ENCODE measurements at places on chromosomes 4 and X.

DNA sequence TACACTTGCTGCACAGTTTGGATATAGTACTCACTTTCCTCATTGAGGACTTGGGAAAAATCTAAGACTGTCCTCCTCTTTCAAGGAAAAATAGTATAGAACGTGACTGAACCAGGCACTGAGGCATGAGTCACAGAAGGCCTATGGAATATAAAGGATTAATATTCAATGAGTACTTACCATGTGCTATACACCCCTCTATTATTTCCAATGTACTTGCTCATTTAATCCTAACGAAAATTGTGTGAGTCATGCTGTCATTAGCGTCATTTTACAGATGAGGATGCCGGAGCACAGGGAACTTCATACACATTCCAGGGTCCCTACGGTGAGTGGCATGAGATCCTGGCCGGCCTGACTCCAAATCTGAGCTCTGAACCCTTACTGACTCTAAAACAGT lies 2136.2 kb upstream of the TENM3 start:
- no peak for DNase-seq

GRCh38 chr4:181950372-181951127 lies 292.7 kb upstream of the TENM3 start:
- no peak for DNase-seq

- DNase-seq: no peak
These were observed 44.6 kb upstream of the LEF1 start for GRCh38 chr4:108213308-108213707.

- DNase-seq: no peak
These were observed 19.3 kb downstream of the WDR13 start for GRCh38 chrX:48616576-48616975.

- DNase-seq: no peak
These were observed 170.2 kb downstream of the PACRGL start for GRCh38 chr4:20870436-20870835.

DNA sequence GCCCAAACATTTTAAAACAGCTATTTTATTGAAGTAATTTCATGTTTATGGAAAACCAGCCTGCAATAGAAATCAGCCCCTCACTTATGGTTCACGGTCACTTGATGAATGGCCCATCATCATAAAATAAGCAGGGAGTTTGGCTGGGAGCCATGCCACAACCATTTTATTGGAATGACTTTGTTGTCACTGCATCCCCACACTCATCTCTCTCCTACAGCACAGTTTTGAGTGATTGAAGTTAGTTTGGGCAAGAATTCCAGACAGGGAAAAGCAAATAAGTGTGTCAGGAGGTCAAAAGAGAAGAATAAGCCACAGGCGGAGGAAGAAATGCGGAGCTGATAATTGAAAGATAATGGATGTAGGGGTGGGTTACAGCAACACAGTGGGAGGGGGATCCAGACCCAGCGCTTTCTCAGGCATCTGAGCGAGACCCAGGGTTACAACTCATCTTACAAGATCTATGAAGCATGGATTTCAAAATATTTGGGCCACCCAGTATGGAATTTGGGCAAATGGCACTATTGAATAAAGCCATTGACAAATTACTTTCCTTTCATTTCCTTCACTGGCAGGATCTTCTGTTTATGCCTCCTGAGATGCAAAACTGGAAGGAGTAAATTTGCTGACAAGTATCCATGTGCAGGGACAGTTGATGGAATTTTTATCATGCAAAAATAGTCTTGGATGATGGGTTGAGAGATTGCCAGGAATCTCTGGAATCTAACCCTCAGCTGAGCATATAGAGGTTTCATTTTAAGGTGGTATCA lies 100.8 kb downstream of the SHROOM3 start:
- DNase-seq: no peak

- no peak for DNase-seq
These were observed 13.4 kb upstream of the PCSK1N start for GRCh38 chrX:48848847-48849246.

DNA sequence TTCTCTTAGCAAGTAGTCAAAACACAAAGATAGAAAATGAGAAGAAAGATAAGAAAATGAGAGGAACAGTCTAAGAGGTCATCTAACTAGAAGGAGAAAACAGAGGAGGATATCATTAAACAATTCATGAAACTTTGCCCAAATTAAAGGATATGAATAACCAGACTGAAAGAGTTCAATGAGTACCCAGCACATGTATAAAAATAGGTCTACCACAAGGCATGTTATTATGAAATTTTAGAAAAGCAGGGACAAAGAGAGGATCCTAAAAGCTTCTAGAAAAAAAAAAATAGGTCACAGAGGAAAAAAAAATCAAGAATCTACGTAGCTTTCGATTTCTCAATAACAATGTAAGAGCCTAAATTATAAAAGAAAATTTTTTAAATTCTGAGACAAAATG lies 118.5 kb downstream of the WDFY3 start:
- DNase-seq: no peak

DNA sequence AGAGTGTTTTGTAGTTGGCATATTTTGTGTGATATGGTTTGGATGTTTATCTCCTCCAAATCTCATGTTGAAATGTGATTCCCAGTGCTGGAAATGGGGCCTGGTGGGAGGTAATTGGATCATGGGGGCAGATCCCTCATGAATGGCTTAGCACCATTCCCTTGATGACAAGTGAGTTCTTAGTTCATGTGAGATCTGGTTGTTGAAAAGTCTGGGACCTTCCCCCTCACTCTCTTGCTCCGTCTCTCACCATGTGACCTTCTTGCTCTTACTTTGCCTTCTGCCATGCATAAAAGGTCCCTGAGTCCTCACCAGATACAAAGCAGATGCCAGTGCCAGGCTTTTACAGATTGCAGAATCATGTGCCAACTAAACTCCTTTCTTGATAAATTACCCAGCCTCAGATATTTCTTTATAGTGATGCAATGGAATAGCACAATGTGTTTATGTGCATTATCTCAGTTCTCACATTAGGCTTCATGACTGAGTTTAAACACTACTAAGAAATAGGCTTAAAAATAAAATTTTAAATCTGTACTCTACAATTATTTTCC lies 1348.8 kb downstream of the STIM2 start:
- no peak for DNase-seq

Measured in esophagus squamous epithelium (tissue), 5 donors.